ENCODE measurements at places on chromosomes 4 and X.

DNA sequence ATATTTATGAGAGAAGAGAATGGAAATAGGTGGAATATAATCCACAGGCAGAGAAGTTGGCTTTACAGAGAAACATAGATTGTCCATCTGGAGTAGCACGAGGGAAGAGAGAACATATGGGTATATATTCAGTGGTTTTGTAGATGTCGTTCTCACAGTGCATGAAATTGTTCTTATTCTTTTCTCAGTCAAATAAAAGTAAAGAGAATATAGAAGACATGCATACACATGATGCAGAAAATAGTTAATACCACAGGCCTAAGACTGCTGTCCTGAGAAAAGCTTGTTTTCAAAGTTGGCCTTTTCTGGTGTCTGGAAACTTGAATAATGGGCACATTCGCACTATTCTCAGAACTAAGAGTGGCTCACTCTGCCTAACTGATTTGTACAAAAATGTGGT is 378.1 kb downstream of the GABRG1 start:
- no peak for DNase-seq

GRCh38 chr4:96784336-96784735 is 944.4 kb downstream of the PDHA2 start:
- DNase-seq, result no peak

DNA sequence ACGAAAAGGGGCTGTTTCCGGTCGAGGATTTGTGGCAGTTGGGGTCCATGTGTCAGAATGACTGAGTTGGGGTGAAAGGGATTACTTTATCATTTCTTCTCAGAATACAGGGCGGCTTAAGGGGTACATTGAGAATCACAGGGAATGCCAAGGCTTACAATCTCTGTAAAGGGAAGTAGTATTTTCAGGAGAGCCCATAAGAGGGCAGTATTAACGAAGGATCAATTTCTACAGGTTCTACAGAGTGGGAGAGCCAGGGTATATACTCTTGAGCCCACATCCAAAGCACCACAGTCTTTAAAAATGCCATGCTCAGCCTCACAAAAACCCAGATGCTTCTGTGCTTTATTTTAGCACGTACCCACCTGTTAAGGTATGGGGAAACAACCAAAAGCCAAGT is 67.7 kb upstream of the ZXDA start:
- DNase-seq, result no peak

DNA sequence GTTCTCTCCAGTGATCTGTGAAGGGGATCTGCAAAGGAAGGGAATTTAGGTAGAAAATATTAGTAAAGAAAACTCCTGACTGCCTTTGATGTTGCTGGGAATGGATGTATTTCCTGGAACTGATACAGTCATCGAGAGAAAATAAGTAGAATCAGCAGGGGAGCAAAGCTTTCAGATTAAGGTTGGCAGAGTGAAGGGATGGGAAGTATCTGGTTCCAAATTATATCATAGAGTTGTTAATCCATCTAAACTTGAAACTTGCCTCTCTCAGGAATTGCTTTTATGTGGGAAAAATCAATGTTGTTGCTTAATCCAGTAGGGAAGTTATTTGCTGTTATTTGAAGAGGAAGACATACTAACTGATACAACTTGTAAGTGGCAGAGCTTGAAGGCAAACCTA is 19.3 kb downstream of the EPHA5 start:
- DNase-seq, result no peak

DNA sequence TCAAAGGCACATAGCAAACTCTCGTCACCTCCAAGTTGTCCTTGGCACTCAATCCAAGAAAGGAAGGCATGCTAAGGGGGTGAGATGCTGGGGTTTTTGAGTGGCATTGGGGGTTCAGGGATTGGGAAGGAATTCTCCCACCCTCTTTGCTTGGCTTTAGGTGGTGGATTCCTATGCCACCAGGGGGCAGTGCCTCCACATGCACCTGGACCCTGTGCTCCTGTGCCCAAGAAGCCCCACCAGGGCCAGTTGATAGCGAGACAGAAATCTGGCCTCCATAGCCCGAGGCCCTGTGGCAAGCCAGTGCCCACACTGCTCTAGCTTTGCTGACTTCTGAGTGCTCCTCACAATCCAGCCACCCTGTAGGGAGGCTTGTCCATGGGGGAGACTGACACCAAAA is 2.0 kb upstream of the FATE1 start:
- DNase-seq, result peak; percentile 48

- peak; percentile 77 for DNase-seq
Measured at GRCh38 chr4:111283066-111283677, 660.3 kb upstream of the PITX2 start.

DNA sequence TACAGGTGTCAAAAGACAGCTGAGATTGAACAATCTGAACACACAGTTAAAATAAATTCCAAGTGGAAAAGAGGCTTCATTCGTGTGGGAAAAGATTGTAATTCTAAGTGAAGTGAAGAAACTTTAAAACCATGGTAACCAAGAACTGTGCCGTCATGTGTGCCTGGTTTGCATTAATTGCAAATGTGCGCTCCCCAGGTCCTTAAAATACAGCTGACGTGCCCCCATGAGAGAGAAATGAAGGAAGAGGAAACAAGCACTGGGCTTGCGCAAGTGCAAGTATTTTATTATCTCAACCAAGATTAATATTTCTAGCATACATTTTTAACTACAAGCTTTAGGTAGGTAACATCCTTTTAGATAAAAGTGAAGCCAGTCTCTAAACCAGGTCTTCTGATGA is 92.5 kb downstream of the PARM1 start:
- DNase-seq, result no peak

GRCh38 chr4:121243485-121243884 is 79.4 kb upstream of the TNIP3 start:
- DNase-seq, result no peak

- DNase-seq, result no peak
Measured at GRCh38 chr4:5395781-5396180, 312.6 kb downstream of the EVC2 start.

DNA sequence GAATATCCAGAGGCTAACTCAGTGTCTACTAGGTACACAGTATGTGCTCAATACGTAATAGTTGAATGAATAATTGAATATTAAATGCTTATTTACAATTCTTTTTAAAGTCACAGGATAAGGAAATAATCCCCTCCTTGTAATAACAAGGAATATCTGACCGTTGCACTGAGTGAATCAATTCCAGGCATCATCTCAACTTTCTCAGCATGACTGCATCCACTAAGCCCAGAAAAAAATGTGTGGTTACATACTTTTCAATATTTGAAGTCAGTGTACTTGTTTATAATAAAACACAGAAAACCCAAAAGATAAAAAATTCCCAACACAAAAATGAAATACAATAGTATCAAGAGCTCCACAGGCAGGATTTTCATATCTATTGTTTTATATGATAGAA is 105.4 kb downstream of the TMEM144 start:
- no peak for DNase-seq

- no peak for DNase-seq
Measured at GRCh38 chr4:7427831-7428260, 6.9 kb downstream of the PSAPL1 start.

GRCh38 chr4:144179152-144179739 is 38.7 kb upstream of the GYPA start:
- DNase-seq, result no peak

DNA sequence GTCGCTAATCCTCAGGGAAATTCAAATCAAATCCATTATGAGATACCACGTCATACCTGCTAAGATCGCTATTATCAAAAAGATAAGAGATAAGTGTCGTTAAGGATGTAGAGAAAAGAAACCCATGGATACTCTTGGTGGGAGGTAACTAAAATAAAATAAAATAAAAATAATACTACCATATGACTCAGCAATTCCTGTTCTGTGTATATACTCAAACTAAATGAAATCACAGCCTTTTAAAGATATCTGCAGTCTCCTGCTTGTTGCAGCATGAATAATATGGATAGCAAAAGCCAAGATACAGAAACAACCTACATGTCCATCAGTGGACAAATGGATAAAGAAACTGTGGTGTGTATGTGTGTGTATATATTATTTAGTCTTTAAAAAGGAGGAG is 105.8 kb upstream of the IL15 start:
- no peak for DNase-seq

DNA sequence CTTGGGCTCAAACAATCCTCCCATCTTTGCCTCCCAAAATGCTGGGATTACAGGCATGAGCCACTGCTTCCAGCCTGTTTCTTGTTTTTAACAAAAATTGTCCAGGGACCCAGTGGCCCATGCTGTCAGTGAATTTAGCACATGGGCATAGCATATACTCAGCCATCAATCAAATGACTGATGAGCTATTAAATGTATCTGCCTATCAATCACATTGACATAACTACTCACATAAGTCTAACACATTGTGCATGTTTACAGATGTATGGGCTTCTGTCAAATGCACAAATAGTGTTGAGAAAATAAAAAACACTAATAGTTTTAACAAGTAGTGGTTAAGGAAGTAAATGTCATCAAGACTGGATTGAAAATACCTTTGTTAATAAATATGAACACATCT is 249.4 kb downstream of the COX18 start:
- no peak for DNase-seq

DNA sequence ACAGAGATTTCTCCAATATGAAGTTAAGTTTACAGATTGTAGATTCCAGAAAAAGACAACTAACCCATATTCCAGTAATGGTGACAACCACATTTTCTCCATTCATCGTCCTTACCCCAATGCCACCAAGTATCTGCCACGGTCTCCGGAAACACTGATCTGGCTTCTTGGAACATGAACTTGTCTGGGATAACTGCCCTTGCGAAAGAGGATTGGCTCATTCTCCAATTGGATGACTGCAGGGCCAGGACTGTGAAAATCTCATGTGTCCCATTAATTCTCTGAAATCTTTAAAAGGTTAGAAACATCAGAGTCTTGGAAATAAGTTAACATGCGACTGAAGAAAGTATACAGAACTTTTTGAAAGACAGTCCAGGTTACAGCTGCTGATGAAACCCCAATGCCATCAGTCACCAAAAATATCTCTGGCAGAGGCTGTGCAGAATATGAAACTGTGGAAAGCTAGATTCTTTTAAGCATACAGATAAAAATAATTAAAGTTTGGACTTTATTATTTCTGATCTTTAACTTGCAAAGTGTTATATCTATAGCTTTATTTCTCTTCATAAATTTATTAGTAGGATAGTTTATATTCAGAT is 496.9 kb downstream of the PPARGC1A start:
- DNase-seq, result no peak

- DNase-seq, result no peak
Measured at GRCh38 chr4:56220261-56220660, 167.0 kb downstream of the AASDH start.

DNA sequence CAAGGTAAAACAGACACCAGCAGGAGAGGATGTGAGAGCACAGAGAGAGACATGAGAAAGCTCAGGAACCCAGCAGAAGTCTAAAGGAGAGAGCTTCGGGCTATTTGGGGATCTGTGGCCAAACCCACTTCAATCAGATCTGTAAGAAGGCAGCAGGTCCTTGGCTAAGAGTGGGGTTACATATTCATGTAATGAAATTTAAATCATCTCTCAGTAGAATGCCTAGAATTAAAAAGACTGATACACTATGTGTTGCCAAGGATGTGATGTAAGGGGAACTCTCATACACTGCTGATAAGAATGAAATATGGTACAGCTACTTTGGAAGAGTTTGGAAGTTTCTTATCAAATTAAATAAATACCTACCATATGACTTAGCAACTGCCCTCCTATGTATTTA is 35.8 kb downstream of the PDE5A start:
- DNase-seq, result no peak

DNA sequence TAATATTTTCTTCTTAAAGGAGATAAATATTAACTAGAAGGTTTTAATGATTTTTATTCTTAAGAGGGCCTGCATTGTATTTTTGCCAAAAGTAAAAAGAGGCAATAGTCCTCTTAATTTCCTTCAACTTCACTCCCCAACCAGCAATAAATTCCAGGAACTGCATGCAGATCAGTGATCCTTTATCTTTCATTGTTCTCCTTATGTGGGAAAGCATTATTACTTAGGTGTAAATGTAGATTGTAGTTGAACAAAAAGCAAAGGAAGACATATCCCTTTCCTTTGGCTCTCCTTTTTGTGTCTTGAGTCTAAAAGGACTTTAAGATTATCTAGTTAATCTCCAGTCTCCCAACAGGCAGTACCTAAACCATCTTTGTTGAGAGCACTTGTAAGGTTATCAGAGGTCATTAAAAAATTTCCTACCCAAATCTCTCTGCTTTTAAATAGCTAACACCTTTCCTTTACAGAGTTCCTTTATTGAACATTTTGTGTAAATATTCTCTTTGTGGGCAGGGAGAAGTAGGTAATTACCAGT is 55.3 kb downstream of the RAPGEF2 start:
- DNase-seq, result no peak

- no peak for DNase-seq
Measured at GRCh38 chr4:40825014-40825838, 75.5 kb downstream of the NSUN7 start.

- no peak for DNase-seq
Measured at GRCh38 chr4:41784191-41784979, 35.9 kb upstream of the PHOX2B start.

DNA sequence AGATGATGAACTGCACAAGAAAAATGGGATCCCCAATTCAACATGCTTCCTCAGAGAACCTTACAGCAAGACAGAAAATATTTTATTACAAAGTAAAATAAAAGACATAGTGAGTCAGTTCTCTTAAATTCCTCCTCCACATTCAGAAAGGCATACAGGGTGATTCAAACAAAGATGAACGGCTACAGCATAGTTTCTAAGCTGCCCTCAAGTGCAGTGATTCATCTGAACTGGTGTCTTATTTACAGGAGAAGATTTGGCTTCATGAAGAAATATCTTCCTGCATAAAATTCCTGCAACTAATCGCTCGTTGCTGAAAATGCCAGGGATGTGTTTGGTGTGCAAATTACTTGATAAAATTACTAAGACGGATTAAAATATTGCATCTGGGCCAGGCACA is 103.6 kb downstream of the PRKX start:
- DNase-seq, result no peak

- no peak for DNase-seq
Measured at GRCh38 chr4:115119804-115120352, 6.5 kb upstream of the NDST4 start.

DNA sequence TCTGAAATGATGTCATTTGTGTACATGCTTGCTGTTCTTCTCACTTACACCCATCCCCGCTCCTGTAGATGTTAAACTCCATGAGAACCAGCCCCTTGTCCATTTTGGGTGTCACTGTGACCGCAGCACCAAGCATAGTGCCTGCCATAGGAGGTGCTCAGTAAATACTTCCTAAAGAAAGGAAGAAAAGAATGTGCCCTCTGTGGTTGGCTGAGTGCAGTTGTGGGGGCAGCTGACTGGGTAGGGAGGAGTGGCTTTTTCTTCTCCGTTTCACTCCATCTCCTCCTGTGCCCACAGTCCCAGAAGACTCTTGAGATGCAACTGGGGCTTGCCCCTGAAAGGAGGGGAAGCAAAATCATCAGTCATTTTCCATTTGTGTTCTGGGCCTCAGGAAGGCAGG is 25.5 kb downstream of the PHEX start:
- no peak for DNase-seq

- DNase-seq, result no peak
Measured at GRCh38 chr4:8558080-8558960, 21.9 kb upstream of the GPR78 start.
